ENCODE measurements at places on chromosomes 6 and 20. TPM values are rescaled to one million over a fixed set of nuclear protein-coding genes. Genes with fewer than 3 reads are reported as not detected.

The KCNQ2 gene
- not detected for total RNA-seq

The CD93 gene
- not detected for total RNA-seq

The UBR2 gene
- total RNA-seq, result 16.8 TPM

GRCh38 chr6:134230087-134230700 is 87.7 kb downstream of the SGK1 start:
- DNase-seq, result no peak

DNA sequence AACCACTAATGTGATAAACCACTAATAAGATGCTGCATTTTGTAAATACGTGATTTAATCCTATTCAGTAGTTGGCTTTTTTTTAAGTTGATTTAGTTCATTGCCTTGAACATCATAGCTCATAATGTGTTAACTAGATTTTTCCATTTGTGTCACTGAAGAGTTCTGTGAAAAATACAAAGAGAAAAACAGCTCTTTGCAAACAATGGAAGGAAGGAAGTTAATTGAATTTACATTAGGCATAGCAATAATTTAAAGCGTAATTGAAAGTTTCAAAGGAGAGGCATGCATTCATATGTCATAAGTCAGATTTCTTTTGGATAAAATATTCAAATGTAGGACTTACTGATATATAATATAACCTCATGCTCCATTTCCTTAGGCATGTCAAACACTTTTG is 102.3 kb downstream of the TBC1D7 start:
- DNase-seq, result no peak

DNA sequence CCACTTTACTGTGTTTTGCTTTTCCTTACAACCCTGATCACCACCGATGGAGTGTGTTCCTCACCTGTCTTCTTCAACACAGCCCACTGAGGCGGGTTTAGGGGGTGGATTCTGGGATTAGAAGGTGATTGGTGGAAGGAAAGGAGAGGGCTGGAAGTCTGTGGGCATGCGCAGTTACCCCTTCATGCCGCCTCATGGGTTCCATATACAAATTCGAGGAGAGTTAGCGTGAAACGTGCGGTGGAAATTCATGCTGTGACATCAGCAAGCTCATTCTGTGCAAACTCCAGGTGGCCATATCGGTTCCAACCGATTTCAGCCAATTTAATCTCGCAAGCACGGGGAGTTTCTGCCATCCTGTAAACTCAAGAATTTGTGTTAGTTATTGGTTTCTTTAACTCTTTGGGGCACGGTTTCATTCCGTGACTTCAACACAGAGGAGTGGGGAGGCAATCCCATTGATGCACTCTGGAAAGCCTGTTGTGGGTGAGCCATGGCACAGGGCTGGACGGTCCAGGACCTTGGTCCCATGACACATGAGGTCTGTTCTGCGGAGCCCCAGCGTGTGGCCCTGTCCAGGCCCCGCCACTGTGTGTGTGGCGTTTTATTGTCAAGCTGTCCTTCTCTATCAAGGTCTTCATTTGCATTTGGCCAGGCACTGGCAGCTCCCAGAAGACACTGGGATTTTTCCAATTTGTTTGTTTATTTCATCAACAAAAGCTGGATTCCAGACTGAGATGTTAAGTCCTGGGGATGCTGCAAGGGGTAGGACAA is 482.8 kb upstream of the SULF2 start:
- no peak for DNase-seq

- peak; percentile 34 for DNase-seq
These were observed 108.5 kb downstream of the LY86 start for GRCh38 chr6:6696867-6697531.
